ENCODE measurements at places on chromosomes 16 and 17.

GRCh38 chr17:12431188-12431587 is 234.5 kb upstream of the MYOCD start:
- DNase-seq, result no peak

- DNase-seq, result no peak
These were observed 218.7 kb downstream of the GSG1L start for GRCh38 chr16:27844826-27845225.

DNA sequence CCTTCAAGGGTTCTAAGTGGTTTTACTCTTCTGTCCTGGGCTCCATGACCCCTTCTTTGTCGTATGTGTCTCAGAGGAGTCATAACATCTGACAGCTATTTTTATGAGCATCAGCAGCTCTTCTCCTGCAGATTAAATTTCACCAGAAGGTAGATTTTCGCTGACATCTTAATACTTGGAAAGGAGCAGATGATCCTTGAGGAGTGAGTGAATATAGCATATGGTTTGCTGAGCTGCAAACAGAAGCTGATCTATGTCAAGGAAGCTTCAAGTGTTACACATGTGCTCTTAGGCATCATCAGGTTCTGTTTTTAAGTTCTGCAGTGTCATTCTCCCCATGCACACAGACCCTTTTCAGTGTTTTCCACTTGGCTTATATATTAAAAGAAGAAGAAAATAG is 49.2 kb upstream of the MYH2 start:
- no peak for DNase-seq

- no peak for DNase-seq
These were observed 286.3 kb downstream of the NPIPA8 start for GRCh38 chr16:18050234-18050633.

DNA sequence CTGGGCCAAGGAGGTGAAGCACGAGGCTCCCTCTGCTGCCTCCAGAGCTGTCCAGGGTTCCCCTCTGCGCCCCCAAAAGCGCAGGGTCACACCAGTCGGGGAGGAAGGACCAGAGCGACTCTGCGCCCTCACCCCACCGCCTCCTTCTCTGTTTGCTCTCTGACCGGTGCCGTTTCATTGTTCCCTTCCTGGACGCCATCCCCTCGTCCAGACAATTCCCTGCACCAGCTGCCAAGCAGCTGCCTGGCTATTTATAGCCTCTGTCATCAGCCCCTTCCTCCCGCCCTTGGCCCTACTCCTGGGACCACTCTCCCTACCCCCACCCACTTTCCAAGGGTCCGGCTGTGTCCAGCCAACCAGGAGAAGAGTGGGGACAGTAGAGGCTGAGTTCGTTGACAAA is 68.8 kb upstream of the CREBBP start:
- no peak for DNase-seq

DNA sequence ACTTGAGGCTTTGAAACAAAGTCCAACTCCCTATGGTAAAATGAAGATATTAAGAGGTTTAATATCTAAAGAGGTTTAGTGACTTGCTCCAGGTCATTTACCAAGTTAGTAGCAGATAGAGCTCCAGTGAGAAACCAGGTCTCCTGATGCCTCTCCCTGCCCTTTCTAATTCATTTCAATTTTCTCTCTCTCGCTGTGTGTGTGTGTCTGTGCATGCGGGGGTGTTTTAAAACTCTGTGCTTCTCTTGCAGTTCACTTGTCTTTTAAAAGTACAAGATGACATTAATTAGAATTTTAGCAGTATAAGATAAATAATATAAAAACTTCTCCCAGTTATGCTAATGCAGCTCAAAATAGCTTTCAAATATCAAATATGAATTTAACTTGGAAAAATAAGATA is 8.2 kb upstream of the ZP2 start:
- DNase-seq, result no peak

DNA sequence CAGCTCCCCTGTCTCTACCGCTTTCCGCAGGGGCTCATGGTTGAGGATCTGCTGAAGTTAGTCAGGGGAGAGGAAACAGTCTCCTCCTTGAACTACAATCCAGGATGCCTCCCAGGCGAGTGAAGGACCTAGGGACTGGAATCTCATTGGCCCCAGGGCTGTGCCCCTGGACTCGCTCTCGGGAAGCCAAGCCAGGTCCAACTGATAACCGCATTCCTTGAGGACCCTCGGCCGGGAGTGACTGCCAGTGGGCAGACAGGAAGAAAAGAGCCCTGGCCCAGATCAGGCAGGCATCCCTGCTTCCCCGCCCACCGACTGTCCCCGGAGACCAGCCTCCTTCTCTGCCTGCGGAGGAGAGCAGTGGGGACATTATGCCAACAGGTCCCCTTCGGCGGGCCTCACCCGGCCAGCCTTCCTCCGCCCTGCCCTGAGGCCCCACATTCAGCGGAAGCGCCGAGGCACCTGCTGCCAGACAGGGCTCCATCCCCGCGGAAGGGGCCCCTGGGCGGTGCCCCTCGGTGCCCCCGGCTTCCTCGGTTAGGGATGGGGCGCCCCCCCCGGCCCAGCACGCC is 776 bp downstream of the LRRC75A start:
- DNase-seq, result peak; percentile 9

DNA sequence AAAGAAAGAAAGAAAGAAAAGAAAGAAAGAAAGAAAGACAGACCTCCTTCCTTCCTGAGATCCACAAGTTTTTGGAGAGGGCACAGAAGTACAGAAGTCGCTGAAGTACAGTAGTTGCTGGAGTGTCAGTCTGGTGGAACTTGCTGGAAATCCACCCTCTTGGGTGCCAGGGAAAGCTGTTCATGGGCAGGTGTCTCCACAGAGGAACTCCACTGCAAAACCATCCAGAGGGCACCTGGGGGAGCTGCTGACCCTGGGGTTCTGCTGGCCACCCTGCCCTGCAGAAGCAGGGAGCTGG is 3.5 kb upstream of the PRR14 start:
- no peak for DNase-seq

- DNase-seq, result no peak
These were observed 223.0 kb downstream of the GSG1L start for GRCh38 chr16:27840311-27841060.

- DNase-seq, result no peak
These were observed 3.9 kb upstream of the CCDC57 start for GRCh38 chr17:82216301-82217119.

DNA sequence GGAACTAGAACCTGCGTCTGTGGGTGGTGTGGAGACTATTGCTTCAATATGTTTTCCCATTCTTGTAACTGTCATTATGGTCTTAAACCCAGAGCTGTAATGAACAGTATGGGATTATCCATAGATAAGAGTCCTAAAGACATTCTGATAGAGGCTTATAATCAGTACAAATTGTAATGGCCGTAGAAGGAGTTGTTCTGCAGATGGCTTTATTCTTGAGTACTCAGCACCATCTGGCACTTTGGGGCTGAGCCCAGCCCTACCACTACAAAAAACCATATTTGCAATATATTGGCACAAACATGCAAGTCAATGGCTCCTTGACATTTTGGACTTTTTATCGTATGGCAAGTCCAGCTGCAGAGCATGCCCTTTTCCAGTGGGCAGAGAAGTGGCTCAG is 150.0 kb downstream of the HS3ST4 start:
- DNase-seq, result no peak

DNA sequence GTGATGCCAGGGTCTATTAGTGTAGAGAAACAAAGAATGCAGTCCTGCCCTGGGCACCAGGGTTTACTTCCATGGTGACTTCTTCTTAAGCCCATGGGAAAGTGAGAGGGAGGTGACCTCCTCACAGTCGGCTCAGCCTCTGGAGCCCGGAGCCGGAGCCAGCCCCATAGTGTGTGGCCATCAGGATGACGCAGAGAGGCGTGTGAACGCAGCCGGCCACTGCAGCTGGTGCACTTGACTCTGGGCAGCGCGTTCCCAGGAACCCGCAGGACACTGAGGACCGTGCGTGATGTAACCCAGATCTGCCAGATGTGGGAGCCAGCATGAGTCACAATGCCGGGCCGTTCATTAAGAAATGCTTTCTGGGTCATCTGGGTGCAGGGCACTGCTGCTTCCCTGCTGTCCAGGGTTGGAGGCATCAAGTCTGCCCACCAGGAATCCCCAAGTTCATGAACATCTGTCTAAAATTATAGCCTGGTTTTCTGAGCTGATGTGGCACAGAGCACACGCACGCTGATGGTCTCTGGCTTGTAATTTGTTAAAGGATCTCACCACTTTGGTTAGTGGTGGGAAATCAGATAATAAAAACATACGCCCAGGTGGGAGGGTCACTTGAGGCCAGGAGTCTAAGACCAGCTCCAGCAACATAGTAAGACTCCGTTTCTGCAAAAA is 114.1 kb downstream of the PITPNC1 start:
- DNase-seq, result no peak

DNA sequence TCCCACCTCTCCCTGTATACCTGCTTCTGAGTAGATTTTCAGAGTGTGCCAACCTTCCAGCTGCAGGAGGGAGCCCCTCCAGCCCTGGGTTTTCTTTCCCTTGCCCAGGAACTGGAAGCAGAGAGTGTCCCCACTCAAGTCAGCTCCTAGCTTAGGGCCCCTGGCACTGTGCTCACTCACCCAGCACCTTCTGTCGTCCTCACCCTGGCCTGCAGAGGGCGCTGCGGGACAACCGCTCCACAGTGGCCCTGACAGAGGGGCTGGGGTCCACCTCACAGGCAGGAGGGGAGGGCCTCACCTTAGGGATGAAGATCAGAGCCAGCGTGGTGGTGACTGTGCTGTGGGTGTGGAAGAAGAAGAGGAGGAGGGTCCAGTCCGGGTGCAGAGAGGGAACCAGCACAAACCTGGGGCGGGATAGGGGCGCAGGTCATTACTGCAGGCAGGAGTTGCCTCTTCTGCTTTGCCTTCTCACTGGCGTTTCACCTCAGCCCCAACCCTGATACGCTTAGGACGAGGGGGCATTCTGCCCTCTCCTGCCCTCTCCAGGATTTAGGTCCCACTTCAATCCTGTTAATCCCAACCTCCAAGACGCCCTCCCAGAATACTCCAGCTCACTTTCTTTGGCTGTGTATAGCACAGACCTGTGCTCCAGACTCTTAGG is 10.0 kb downstream of the GPR179 start:
- no peak for DNase-seq

DNA sequence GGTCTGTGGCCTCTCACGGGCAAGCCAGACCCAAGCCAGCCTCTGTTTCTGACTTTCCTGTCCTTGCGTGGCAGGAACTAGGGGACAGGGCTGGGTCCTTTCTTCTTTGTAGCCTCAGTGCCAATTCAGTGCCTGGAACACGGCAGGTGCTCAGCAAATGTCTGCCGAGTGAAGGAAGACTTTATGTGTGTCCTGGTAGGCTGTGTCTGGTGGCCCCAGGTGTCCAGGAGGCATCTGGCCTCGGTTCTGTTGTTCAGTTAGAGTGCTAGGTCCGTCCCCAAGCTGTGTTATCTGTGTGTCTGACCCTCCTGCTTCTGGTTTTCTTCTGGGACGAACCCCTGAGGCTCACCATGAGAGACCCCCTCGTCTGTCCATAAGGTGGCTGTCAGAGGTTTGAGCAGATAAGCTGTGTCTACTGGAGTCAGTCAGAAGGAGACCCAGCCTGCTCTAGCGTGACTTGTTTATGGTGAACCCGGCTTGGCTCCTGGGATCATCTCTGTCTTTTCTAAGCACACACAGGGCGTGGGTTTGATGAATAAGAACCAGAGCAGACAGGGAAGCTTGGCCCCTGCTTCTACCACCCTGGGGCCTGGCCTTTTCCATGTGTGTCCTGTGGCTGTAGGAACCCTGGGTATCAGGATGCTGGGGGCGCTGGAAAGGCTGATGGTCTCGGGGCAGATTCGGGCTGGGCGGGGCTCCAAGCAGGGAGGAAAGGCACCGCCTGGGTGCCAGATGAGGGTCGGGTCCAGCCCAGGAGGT is 39.3 kb downstream of the ENGASE start:
- no peak for DNase-seq

- no peak for DNase-seq
These were observed 7.5 kb upstream of the CCL1 start for GRCh38 chr17:34370376-34370996.

- peak; percentile 60 for DNase-seq
These were observed 9.4 kb downstream of the SNX20 start for GRCh38 chr16:50671644-50672260.

GRCh38 chr17:47791025-47791424 is 30.6 kb downstream of the OSBPL7 start:
- no peak for DNase-seq

DNA sequence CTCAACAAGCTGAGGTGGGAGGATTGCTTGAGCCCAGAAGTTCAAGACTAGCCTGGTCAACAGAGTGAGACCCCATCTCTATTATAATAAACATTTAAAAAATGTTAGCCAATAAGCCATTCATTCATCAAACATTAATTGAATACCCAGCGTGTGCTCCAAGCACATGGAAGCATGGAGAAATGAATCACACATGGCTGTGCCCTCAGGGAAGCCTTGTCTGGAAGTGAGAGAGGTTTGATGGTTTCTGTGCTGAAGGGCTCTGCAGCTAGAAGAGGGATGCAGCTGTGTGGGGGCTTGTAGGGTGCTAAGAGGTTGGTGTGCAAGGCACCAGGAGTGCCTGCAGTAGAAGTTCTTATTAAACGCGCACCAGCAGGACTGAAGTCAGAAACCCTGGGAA is 11.2 kb downstream of the CYB5D2 start:
- no peak for DNase-seq

- no peak for DNase-seq
These were observed 132.6 kb upstream of the CACNG5 start for GRCh38 chr17:66702106-66702936.

DNA sequence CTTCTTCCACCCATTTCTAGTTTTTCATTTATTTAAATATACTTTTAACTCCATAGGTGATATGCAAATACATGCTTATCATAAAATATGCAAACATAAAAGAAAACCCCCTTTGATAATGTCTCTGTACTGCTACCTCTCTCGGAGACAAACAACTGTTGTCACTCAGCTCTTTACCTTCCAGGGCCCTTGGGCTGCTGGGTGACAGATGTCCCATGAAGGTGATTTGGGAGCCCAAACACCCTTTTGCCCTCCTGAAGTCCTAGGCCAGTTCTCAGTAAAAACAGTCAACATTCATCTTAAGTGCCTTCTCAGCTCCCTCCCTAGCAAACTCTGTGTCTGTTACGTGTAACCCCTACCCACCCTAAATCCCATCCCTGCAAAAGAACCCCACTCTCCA is 37.5 kb downstream of the CHD9 start:
- no peak for DNase-seq

DNA sequence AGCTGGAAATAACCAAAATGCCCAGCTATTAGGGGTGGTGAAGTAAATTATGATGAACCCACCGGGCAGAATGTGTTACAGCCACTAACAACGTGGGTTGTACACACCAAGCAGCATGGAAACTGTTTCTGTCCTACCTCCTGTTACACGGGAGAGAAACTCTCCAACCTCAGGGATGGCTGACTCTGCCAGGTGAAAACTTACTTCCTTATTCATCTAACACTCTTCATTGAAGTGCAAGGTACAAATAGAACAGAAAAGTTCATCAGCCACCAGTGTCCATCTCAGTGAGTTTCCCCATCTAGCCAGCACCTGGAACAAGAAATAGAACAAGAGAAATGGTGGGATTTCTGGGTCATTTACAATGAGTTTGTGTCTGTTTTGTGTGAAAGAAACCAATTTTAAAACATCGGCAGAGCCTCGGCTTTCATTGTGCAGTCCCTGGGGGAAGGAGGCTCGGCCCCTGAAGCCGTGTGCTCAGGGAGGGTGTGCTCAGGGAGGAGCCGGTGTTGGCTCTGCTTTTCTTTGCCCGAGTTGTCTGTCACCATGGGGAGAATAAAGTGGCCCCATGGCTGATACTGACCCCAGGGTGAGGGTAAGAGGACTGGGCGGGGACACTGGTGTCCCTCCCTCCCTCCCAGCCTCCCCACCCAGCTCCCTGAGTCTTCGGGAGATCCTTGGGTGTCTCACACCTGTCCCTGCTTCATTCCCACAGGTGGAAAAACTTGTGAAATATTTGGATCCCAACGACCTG is 39.8 kb downstream of the RAB11FIP4 start:
- no peak for DNase-seq

GRCh38 chr16:25258861-25259179 is 1.2 kb upstream of the ZKSCAN2 start:
- no peak for DNase-seq

GRCh38 chr16:24071666-24072360 is 184.3 kb upstream of the CACNG3 start:
- DNase-seq, result no peak
